ENCODE measurements at places on chromosomes 13 and 19.

- DNase-seq, result no peak
Measured at GRCh38 chr13:90197722-90198121, 1149.8 kb upstream of the MIR17HG start.

GRCh38 chr13:30870049-30870884, 35.8 kb upstream of the MEDAG start:
- no peak for DNase-seq

DNA sequence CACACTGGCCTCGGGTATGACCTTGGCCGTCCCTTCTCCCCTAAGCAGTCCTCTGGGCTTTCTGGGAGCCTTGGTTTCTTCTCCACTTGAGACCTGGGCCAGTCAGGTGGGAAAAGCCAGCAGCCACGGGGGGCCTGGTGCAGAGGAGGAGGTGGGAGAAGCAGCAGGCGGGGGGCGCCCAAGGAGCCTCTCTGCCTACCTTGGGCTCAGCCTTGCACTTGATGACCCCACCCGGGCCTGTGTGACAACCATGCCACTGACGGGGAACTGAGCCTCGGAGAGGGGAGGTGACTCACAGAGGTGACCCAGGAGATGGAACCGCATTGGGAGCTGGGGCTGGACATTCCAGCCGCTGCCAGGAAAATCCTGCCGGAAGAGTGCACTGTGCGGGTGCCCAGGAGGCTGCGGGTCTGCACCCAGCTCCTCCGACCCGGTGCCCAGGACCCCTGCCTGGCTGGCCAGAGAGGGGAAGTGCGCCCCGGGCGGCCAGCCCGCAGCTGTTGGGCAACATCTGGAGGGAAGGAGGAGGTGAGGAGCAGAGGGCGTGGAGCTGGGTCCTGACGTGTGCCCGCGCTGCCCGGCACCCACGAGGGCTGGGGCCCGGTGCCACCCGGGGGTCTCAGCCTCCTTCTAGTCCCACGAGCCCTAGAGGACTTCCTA, 23.4 kb upstream of the SLC7A10 start:
- no peak for DNase-seq

DNA sequence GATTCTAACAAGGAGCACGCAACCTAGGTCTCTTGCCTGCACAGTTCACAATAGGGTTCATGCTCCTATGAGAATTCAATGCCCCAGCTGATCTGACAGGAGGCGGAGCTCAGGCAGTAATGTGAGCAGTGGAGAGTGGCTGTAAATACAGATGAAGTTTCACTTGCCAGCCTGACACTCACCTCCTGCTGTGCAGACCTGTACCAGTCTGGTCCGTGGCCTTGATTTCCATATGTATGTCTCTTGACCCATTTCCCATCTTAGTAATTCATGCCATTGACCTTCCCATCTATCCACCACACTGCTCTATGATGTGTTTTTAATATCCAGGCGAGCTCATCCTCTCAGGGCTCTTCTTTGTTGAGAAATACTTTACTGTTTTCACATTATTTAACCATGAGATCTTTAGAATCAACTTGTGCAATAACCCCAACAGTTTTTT, 95.2 kb downstream of the LRCH1 start:
- DNase-seq, result no peak

GRCh38 chr13:89361909-89362308, 1690.7 kb downstream of the SLITRK5 start:
- no peak for DNase-seq

- no peak for DNase-seq
Measured at GRCh38 chr19:50485284-50485955, 8.8 kb upstream of the GARIN5A start.

GRCh38 chr19:31570718-31571117, 221.5 kb upstream of the TSHZ3 start:
- DNase-seq, result no peak

DNA sequence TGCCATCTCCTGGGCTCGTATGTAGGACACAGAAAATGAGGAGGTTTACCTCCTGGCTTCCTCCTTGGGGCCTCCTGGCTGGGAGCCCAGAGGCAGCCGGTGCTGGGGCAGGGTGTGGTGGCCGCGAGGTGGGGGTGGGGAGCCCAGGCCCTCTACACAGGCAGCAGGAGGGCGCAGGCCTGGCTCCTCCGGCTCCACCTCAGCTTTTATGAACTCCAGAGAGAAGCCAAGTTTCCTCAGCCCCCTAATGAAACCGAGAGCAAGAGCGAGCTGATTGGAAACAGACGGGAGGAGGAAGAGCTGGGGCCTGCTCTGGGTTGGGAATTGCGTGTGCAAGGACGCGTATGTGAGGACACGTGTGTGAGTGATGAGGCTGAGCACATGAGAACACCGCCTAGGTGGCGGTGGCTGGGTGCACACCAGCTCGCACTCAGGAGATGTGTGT, 23.1 kb downstream of the LYL1 start:
- DNase-seq, result no peak

- DNase-seq, result no peak
Measured at GRCh38 chr13:105952973-105953290, 582.5 kb downstream of the EFNB2 start.

Measured in putamen (tissue), 1 donor.